ENCODE measurements at places on chromosomes 5 and 9.

DNA sequence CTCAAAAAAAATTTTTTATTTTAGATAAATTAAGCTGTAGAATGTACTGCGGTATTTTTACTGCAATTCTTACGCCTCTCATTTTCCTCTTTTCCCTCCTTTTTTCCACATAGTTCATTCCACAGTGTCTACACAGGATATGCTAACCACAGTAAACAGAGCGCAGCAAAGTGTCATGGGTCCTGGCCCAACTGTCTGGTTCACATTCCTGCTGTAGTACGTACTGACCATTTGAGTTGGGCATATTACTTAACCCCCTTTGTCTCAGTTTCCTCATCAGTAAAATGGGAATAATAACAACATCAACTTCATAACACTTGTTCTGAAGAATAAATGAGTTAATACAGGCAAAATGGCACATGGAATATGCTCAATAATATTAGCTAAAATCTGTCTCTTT is 41.6 kb downstream of the SLC44A1 start:
- DNase-seq = no peak

- no peak for DNase-seq
Observed at GRCh38 chr5:433836-434235, 9.1 kb upstream of the EXOC3 start.

- DNase-seq = no peak
Observed at GRCh38 chr5:148999741-149000140, 63.1 kb downstream of the SH3TC2 start.

- DNase-seq = no peak
Observed at GRCh38 chr9:108783326-108783725, 72.5 kb downstream of the ACTL7B start.

DNA sequence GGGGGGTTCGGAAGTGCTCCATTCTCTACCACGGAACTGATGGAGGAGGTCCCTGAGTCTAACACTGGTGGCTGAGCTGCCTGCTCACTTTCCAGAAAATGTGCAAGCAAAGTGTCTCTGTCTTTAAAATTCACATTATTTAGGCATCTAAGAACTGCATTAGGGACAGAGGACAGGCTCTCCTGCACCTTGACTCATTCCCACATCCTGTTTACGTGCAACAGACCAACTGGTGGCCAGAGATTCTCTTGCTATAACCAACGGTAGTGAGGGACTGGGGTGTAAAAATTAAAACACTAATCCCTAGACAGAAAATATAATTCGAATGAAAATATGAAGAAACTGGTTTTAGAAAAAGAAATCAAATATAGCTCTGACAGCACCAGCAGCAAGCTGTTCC is 320.9 kb downstream of the IRX2 start:
- DNase-seq = no peak

- no peak for DNase-seq
Observed at GRCh38 chr9:131722255-131722654, 17.6 kb downstream of the RAPGEF1 start.

- no peak for DNase-seq
Observed at GRCh38 chr5:17400724-17401469, 97.1 kb upstream of the TAF11L2 start.

DNA sequence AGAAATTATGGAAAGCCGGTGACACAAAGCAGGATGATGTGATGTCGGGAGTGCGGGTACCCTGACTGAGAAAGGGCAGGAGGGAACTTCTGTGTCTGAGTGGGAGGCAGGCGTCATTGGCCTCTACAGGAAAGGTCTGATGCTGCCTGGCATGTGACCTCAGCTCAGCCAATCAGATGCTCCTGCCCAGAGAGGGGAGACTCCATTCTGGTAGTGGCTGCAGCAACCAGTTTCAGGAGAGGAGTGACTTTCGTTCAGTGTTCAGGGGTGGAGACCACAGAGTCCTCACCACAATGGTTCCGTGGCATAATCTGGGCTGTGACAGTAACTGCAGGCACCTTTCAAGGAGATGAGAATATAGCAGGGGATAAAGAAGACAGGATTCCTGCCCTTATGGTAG is 6.7 kb upstream of the SFXN1 start:
- no peak for DNase-seq

GRCh38 chr5:135038813-135039270 is 4.8 kb upstream of the PITX1 start:
- DNase-seq = no peak

DNA sequence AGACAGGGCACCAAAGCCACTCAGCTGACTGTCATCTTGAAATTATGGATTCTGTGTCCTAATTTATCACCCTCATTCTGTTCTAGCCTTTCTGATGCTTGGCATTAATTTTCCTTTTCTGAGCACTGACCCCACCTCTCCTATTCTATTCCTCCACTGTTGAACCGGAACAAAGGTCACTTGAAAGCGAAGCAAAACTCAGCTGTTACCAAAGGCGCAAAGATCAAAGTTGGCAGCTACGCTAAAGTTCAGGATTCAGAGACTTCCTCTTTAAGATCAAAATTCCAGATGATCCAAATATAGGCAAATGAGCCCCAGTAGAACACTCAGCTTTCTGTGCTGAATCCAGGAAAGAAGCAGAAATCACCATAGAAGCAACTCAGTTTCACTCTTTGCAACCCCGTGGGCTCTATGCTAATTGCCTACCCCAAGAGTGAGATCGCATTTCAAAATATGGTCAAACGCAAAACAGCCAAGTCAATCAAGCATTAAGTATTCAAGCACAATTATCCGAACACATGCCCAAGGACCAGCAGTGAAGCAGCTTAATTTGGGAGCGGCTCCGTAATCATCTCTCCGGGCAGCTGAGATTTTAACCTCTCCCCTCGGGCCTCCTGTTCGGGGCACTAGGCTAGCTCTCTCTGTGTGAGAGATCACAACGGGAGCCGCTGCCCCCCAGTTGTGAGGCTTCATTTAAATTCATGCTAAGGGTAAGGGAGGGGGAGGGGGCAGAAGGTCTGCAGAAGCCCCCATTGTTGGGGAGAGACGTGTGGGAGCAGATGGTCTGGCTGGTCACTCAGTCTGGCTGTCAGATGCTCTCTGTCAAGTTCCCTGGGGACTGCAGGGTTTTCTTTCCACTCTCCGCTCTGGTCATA is 288.6 kb downstream of the ELAVL2 start:
- DNase-seq = no peak

GRCh38 chr5:163094492-163095180 is 342.8 kb upstream of the CCNG1 start:
- no peak for DNase-seq

DNA sequence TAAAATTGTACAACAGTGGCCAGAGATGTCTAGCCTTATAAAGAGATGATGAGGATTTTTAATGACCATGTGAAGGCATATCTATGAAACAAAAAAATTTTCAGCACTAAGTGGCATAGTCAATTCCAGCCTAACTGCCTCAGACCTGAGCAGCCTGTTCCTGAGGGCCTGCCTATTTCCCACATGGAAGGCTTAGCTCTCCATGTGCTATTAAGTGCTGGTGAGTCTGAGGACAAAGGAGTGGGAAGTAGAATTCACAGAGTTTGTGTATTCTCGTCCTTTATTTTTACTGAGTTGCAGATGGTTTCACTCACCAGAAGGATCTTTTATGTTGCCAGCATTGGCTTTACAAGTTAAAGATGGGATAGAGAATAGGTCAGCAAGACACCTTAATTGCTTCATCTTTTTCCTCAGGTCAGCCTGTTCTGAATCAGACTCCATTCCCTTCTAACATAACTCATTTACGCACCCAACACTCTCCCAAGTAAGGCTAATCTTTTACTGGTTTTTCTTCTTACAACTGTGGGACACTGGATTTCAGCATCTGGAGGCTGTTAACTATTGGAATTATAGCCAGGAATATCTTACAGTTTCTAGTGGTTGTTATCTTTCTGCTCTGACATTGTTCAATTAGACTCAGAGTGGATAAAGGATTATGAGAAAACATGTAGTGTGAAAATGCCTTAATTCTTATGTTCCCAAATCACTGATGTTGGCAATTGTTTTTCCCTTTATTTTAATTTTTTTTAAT is 76.8 kb downstream of the ISOC1 start:
- no peak for DNase-seq

DNA sequence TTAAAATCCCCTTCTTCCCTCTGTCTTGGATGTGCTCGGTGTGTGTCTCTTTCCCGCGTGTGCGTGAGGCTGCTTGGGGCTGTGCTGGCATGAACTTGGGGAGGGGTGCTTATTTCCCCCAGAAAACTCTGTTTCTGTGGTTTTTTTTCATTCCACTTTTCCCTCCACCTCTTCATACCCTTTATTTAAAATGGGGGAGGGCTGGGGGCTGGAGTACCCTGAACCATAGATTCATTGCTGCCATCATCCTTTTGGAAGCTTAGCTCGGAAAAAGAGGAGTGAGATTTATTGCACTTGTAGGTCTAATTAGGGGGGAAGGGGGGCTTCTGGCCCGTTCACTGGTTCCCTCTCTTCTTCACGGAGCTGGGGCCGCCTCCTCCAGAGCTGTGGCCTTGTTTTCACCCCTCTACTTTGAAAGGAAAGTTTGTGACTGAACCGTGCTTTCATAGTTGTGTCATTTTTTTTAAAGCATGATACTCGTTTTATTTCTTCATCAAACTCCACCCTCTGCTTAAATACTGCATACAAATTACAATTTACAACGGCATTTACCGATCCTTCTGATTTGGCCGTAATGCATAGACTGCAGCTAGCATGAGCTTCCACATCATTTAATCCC is 2.9 kb downstream of the NR2F1 start:
- DNase-seq = no peak

GRCh38 chr9:137294091-137294680 is 7.9 kb downstream of the NRARP start:
- DNase-seq = no peak

GRCh38 chr5:56671571-56671970 is 143.8 kb upstream of the MAP3K1 start:
- DNase-seq = no peak

- DNase-seq = no peak
Observed at GRCh38 chr9:78938821-78939220, 632.9 kb upstream of the TLE4 start.

DNA sequence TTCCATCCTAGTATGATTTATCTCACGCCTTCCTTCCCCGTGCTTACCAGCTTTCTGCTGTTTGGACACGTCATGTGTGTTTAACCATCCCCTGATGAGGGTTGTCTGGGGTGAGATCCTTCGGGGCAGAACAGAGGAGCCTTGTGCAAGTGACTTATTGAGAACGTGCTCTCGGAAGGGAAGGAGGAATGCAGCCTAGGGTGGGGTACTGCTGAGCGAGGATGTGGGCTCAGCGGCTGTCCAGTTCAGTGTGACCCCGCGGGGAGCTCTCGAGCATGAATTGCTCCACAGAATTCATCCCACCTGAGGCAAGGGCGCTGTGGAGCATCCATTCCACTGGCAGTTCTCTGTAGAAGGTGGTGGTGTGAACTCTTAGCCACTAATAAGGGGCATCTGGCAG is 4.0 kb downstream of the MYOZ3 start:
- DNase-seq = no peak

DNA sequence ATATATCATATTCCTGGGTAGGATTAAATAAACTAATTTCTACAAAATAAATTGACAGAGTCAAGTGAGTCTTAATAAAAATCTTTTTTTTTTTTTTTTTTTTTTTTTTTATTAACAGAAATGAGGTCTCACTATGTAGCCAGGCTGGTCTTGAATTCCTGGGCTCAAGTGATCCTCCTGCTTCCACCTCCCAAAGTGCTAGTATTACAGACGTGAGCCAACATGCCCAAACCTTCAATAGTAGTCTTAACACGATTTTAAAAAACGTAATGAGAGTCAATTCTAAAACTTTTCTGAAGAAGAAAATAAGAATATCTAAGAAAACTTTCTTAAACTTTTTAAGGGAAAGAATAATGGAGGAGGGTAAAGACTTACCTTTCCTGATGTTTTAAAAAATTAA is 84.2 kb downstream of the YIPF5 start:
- no peak for DNase-seq

DNA sequence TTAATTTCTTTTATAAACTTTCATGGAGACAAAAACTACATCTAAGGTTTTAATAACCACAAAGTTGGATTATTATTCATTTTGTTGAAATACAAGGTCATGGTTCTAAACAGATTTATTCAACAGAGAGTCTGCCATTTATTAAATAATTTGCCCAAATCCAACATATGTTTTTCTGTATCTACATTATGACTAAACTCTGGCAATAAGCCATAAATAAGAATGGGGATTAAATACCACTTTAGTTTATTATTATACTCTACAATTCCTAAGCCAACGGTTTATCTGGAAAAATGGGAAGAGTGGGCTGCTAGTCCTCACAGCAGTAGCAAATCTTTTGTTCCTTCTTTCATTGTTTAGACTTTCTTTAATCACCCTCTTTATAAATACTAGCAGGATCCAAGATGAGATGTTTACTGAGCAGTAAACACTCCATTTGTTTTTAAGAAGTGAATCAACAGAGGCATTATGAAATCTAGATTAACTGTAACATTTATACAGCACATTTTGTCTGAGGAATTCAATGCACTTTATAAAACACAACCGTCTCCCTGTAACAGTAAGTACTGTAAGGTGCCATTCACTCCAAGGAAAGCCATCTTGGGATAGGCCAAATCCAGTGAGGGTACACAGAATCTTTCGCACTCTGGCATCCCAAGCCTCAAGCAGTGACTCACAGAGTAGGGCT is 89.7 kb downstream of the DROSHA start:
- DNase-seq = no peak

DNA sequence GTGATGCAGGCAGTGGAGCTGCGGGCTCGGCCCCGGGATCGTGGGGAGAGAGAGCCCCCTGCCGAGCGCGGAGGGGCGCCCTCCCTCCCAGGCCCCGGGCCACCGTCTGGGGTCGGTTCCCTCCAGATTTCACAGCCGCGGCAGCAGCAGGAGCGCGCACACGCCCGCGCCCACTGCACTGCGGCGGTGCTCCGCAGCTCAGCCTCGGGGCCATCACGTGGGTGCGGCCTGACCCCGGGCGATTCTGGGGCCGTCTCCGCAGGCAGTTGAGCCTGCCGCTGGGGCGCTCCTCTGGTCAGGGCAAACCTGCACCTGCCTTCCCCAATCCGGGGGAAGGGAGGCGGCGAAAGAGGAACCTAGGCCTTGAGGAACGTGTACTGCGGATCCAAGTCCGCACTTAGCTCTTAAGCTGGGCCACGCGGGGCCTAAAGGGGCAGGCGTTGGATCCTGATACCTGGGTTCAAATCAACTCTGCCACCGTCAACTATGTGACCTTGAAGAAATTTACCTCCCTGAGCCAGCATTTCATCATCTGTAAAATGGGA is 9.4 kb upstream of the DELE1 start:
- DNase-seq = no peak

DNA sequence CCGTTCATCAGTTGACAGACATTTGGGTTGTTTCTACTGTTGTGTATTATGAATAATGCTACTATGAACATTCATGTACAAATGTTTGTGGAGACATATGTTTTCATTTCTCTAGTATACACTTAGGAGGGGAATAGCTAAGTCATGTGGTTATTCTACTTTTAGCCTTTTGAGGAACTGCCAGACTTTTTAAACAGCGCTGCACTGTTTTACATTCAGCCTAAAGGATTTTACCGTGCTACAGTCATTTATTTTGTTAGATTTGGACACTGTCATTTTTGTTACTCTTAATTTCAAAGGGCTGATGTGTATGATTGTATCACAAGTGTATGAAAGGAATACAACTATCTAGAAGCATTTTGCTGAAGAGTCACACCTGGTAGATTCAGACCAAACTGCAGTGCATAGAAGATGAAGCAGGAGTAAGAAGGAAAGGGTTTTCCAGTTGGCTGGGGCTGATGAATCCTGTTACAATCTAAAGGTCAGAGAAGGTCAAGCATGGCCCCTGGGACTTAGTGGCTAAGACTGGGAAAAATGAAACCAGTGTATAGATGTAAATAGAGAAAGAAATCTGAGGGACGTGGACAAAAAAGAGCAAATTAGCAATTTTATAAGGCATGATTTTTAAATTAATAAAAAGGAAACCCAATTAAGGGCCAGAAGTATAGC is 509.7 kb downstream of the PSAT1 start:
- DNase-seq = no peak

Data from activated CD8-positive, alpha-beta memory T cell treated with anti-CD3 and anti-CD28 coated beads for 1 hour (primary cell).